ENCODE measurements at places on chromosomes 3 and 15. TPM values are rescaled to one million over a fixed set of nuclear protein-coding genes. Genes with fewer than 3 reads are reported as not detected.

P2RY12 gene
- total RNA-seq: 3.0 TPM

EOMES gene
- 4.6 TPM for total RNA-seq

ARNT2 gene
- 44.4 TPM for total RNA-seq

COPB2 gene
- total RNA-seq: 140 TPM

FETUB gene
- not detected for total RNA-seq

WDR76 gene
- total RNA-seq: 14.3 TPM

Measured in camera-type eye (tissue), 1 donor.